T follicular helper cell (primary cell): ENCODE measurements at places on chromosomes 12 and 14.

DNA sequence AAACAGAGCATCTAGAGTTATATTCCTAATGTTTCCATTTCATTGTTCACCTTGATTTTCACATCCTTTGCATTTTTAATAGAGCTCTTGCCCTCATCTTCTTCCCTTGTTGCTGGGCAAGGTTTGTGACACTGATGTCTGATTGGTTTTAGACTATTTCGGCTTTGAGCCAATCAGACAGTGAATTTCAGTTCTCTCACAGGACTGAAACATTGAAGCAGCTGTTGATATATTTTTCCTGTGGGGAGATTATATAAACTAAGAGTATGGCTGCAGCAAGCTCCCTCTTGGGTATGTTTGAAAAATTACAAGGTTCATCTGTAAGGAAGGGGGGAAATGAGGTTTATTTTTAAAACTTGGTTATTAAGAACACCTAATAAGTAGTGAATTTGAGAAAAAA lies 51.2 kb downstream of the ATF7IP start:
- peak; percentile 36 for DNase-seq

DNA sequence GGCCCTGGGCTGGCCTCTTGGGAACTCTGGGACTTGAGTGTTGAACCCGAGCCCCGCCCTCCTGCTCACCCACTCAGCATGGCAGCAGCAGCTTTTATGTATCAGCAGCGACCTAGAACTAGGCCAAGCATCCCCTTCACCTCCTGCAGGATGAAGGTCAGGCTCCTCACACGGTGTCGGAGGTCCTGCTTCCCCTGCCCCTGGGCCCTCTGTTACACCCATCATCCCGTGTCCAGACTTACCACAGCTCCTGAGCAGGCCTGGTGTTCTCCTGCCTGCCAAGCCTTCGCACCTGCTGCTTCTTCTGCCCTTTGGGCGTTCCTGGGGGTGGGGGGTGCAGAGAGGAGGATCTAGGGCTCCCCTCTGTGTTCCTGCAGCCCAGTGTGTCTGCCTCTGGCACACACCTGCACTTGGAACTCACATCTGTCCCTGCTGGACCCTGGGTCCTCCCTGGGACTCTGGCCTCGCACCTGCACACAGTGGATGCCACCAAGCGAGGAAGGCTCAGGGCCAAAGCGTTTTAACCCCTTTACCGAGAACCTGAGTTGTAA lies 80.3 kb downstream of the PAPOLA start:
- DNase-seq = no peak

DNA sequence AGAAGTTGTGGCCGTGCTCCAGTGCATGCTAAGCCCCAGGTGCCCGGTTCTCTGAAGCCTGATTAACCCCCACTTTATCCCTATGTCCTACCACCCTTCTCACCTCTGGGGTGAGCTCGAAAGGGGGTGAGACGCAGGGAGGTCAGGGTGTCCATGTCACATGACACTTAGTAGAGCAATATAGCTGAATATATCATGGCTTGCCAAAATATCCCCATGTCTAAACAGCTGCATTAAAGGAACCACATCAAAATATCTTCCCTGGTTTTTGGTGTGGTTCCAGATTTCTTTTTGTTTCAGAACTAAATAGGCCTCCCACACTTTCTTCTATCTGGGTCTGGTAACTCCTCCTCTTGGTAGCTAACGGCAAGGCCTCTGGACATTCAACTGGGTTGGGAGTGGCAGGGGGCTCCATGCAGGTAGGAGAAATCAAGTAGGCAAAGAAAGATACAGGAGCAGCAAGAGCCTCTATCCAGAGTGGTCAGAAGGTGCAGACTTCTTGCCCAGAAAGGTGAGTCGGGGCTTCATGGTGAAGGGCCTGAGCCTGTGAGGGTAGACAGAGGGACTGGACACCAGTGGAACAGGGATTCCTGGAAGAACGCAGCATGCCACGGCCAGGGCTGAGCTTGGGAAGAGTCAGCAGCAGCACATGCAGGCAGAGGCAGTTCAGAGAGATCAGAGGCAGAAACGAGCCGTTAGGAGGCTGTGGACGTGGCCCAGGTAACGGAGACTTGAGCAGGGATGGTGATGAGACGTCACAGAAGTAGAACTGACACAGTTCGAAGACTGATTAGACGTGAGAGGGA lies 202.8 kb upstream of the DIO3 start:
- DNase-seq = no peak

DNA sequence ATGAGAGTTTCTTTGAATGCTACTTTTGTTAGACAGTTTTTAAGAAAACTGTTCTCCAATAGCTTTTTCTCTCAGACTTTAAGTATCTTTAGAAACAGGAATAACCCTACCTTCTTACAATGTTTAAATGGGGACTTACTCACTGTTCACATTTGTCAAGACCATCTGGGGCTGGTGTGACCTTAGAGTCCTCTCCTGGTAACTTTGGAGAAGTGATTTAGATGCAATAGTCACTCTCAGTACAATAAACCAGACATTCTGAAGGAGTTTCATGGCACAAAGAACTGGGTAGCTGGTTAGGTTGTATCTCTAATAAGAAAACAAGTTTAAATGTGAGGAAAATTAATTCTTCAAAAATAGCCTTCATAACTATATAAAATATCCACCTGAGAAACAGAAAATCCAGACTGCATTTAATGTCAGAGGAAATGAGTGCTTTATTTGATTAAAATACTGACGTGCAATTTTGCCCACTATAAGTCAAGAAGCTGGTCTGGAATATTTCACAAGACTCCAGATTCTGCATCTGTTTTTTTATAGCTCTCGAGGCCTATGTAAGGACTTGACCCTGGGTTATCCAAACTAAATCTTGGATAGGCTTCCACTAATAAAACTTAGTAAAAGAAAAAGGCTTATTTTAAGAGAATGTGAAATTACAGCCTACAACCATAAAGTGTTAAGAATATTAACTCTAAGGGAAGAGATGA lies 108.7 kb downstream of the PTGER2 start:
- no peak for DNase-seq

- no peak for DNase-seq
These were observed 19.2 kb downstream of the CLIP1 start for GRCh38 chr12:122403115-122403770.

GRCh38 chr14:54230645-54231044 lies 166.2 kb upstream of the CDKN3 start:
- DNase-seq = no peak

- no peak for DNase-seq
These were observed 6.5 kb upstream of the LGALS3 start for GRCh38 chr14:55122440-55122986.

DNA sequence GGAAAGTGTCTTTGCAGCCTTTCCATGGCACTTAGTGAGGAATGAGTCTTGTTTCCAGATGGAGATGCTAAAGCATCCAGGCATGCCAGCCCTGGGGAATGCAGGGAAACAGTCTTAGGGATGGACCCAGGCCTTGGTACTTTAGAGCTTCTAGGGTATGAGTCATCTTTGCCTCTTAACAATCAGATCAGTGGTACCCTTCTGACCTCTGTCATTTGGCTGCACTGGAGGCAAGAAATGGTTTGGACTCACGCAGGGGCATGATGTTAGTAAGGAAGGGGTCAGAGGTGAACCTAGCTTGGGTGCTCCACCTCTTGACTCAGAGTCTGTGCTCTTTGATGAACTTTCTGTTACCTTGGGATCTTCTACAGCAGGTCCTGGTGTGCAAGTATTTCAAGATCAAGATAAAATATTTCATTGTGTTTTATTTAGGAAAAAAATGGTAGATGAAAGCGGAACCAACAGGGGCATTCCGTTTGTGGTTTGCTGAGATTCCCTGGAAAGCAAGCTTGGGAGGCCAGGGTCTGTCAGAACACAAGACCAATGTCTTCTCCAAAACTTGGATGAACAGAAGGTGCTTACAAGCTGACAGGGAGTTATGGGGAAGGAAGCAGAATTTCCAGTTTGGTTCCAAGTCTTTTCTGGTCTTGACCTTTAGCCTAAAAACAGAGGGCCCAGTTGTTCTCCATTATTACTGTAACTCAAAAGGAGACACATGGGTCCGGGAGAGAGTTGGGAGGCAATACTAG lies 216.2 kb downstream of the ZFP36L1 start:
- DNase-seq = no peak

DNA sequence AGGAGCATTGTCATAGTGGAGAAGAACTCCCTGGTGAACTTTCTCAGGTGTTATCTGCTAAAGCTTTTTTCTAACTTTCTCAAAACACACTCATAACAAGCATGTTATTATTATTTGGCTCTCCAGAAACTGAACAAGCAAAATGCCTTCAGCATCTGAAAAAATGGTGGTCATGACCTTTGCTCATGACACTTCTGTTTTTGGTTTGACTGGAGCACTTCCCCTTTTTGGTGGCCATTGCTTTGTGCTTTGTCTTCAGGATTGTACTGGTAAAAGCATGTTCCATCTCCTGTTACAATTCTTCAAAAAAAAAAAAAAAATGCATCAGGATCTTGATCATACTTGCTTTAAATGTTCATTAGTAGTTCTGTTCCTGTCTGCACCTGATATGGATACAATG lies 1241.6 kb upstream of the USP15 start:
- no peak for DNase-seq

DNA sequence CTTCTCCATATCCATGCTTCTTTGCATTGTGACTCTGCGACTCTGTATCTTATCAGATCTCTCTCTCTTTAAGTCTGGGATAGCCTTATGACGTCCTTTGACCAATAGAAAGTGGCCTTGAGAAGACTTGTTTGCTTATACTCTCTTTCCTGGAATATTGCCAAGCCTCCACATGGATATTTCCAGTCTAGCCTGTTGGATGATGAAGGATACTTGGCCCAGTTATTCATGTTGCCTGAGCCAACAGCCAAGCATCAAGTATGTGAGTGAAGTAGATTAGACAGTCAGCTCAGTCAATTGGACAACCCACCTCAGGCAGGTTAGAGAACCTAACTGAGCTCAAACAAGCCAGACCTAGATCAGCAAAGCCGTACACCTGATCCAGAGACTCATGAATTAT lies 864.2 kb upstream of the MGAT4C start:
- no peak for DNase-seq

GRCh38 chr12:92242907-92243306 lies 97.3 kb upstream of the BTG1 start:
- no peak for DNase-seq

DNA sequence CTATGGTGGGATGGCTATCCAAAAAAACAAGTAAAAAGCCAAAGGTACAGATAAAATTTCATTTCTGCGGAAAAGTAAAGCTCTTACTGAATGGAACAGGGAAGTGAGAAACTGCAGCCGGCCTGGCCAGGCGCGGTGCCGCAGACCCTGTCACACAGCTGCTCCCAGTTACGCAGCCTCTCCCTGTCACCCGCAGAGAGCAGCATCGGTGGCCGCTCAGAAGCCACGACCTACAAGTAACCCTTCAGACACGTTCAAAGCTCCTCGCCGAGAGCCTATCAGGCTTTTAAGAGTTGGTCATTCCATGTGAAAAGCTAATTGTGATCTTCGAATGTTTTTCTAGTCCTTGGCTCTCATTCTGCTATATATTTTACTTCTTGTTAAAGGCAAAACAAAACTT lies 11.0 kb upstream of the ANKLE2 start:
- DNase-seq = no peak

DNA sequence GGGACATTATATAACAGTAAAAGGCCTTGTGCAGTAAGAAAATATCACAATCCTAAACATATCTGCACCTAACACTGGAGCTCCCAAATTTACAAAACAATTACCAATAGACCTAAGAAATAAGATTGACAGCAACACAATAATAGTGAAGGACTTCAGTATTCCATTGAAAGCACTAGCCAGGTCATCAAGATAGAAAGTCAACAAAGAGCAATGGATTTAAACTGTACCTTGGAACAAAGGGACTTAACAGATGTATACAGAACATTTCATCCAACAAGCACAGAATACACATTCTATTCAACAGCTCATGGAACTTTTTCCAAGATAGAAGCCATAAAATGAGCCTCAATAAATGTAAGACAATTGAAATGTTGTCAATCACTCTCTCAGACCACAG lies 209.5 kb upstream of the ARHGAP5 start:
- DNase-seq = no peak

DNA sequence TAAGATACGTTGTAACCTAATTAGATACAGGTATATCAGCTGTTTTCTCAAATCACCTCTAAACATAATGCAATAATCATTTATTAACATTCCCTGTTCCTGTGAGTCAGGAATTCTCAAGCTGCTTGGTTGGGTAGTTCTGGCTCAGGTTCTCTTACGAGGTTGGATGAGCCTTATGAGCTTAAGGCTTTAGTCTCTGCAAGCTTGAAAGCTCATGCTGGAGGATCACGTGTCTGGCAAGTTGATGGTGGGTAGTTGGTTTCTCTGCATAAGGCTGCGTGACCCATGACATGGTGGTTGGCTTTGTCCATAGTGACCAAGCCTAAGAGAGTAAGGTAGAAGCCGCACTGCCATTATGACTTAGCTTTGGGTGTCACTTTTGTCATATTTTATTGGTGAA lies 62.0 kb downstream of the PLEKHA5 start:
- no peak for DNase-seq

DNA sequence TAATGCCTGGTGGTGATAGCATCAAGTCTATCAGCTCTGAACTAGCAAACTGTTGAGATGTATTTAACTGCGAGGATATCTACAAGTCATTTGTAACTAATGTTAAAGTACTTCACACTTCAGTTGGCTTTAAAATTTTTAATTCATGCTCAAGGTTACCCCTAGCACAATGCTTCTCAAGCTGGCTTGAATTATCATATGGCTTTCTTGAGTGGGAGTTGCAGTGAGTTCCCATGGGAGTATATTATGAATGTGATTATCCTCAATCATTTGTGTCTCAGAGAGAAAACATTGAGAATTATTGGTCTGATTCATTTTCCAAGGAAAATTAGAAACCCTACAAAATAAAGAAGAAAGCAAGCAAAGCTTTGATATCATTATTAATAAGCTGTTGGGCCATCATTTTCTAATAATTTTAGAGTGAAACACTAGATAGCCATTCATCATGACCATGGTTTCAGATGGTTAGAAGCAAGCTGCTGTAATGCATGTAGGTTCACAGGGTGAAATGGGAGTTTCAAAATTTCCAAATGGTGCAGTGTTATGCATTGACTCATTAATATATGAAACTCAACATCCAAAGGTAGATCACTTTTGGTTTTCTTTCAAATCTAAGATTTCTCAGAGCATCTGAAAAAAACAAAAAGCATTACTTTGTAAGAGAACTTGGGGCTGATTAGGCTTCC lies 11.8 kb upstream of the KRAS start:
- no peak for DNase-seq

DNA sequence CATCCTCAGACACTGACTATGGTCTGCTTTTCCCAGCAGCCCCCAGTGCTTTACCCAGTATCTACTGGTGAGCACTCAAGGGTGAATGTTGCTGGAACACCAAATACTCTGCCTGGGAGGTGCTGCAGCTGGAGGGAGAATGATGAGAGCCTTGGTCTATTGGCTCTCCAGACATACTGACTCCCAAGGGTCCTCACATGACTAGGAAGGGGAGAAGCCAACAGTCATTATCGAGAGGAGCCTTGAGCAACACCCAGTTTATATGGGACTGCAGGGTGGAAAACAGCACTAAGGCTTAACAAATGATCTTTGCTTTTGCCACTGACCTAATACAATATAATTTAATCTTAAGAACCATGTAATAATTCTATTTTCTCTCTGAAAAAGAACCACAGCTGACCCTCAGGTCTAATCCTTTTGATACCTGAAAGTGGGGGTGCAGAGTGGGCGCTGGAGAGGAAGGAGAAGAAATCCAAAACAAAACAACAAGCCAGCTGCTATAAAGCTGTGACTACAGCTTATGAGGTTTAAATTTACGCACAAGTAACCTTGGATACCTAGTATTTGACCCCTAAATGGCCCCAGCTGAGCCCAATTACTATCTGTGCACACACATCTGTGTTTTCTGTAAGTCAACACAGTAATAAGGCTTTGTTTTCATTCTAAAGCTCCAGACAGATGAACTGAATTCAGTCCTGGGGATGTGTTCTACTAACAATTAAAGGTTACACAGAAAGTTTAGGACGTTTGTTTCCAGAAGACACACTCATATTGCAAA lies 107.8 kb upstream of the GRIP1 start:
- no peak for DNase-seq
